Epithelial cell of alveolus of lung (primary cell): ENCODE measurements at places on chromosomes 5 and 9. TPM values are rescaled to one million over a fixed set of nuclear protein-coding genes. Genes with fewer than 3 reads are reported as not detected.

Gene SPINK13
- total RNA-seq = not detected in 2 replicates

Gene RASGRF2
- total RNA-seq = 7.5 and 14.2 TPM in 2 replicates

Gene C9orf152
- total RNA-seq = 0.13 and 0.16 TPM in 2 replicates

Gene PDGFRB
- 102 and 136 TPM in 2 replicates for total RNA-seq

Gene KCNIP1
- not detected in 2 replicates for total RNA-seq

Gene PCDHGA10
- total RNA-seq = 3.4 and 11.8 TPM in 2 replicates

Gene ATP10B
- total RNA-seq = not detected in 2 replicates

Gene FGF10
- total RNA-seq = 0.13 and 40.6 TPM in 2 replicates

Gene CNTNAP3B
- total RNA-seq = 5.3 and 9.2 TPM in 2 replicates
